ENCODE measurements at places on chromosomes 4 and X.

DNA sequence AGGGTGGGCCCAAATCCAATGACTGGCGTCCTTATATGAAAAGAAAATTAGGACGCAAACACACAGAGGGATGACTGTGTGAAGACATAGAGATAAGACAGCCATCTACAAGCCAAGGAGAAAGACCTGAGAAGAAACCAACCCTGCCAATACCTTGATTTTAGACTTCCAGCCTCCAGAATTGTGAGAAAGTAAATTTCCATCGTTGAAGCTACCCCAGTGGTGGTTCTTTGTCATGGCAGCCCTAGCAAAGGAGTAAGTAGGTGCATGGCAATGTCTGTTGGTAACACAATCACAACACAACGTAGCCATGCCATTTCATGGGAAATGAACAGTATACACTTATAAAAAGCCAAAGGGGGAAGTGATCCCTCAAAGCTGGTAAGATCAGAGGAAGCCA, 25.3 kb downstream of the SMIM20 start:
- no peak for DNase-seq

- no peak for DNase-seq
Measured at GRCh38 chrX:149939655-149939904, 1.3 kb upstream of the EOLA2 start.

DNA sequence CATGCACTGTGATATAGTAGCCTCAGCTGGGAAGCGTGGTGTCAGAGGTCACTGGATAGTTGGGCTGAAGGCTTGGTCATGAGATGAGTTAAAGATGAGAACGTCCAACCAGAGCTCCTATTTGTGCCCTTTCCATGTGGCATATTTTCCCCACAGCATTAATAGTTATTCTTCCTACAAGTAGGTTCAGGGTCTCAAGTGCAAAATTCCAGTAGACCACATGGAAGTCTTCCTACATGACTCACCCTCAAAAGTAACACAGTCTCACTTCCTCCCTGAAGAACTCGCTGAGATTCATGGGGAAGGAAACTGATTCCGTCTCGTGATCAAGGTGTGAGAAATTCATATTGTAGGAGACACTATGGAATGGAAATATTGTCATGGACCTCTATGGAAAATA, 1212.5 kb upstream of the PRKX start:
- DNase-seq = no peak

- no peak for DNase-seq
Measured at GRCh38 chr4:24664956-24665355, 80.6 kb upstream of the DHX15 start.

DNA sequence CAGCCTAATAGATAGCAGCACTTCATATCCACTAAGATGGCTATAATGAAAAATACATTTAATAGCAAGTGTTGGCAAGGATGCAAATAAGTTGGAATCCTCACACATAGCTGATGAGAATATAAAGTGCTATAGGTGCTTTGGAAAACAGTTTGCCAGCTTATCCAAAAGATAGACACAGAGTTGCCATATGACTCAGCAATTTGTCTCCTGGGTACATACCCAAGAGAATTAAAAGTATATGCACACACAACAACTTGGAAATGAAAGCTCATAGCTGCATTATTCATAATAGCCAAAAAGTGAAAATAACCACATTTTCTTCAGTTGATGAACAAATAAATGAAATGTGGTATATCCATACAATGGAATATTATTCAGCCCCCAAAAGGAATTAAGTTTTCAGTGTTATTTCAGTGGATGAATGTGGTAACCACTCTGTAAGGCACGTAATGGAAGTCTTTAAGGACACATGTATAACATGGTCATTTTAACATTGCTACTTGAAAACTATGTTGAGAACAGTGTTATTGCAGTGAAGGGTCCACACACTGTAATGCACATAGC, 320.9 kb upstream of the ADGRL3 start:
- DNase-seq = no peak

- peak; percentile 3 for DNase-seq
Measured at GRCh38 chr4:31370866-31371465, 650.8 kb downstream of the PCDH7 start.
